ENCODE measurements at places on chromosomes 13 and 19.

DNA sequence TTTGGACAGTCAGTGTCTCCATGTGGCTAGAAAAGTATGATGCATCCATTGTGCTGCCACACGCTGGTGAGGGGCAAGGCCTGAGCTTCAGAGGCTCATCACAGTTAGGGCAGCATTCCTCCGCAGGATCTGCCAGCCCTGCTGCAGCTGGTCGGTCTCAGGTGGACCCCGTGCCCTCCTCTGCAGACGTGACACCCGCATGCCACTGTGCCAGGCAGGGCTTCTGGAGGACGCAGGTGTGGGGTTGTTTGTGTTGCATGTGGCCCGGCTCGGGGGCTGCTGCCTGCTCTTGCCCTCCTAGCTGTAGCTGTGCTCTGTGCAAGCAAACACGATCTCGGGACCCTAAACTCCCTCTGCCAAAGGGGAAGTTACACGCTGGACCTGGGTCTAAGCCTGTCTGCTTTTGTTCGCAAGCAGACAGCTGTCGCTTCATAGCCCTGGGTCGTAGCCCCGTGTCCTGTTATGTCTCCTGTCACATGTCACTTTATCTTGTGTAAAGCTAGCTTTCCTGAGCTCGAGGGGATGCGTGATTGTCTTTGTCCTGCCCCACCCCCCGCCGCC lies 45.3 kb downstream of the SLC7A9 start:
- DNase-seq = no peak

- no peak for DNase-seq
Measured at GRCh38 chr13:78298657-78299056, 304.7 kb downstream of the POU4F1 start.

- DNase-seq = no peak
Measured at GRCh38 chr13:95091755-95092154, 209.5 kb downstream of the ABCC4 start.

GRCh38 chr13:114134111-114134943 lies 1.9 kb upstream of the RASA3 start:
- no peak for DNase-seq

GRCh38 chr13:52804202-52804641 lies 44.2 kb downstream of the PCDH8 start:
- no peak for DNase-seq

DNA sequence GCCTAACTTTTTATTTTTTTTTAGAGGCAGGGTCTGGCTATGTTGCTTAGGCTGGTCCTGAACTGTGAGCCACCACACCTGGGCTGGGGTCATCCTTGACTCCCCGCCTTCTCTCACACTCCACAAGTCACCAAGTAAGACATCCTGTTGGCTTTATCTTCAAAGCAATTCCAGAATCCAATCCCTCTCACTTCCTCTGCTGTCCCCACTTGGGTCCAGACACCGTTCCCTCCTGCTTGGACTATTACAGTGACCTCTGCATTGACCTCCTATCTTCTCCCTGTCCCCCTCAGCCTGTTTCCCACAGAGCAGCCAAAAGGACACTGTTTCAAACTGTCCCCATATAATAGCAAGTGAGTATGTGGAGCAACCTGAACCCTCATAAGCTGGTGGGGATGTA lies 4.7 kb upstream of the GNG8 start:
- DNase-seq = no peak

DNA sequence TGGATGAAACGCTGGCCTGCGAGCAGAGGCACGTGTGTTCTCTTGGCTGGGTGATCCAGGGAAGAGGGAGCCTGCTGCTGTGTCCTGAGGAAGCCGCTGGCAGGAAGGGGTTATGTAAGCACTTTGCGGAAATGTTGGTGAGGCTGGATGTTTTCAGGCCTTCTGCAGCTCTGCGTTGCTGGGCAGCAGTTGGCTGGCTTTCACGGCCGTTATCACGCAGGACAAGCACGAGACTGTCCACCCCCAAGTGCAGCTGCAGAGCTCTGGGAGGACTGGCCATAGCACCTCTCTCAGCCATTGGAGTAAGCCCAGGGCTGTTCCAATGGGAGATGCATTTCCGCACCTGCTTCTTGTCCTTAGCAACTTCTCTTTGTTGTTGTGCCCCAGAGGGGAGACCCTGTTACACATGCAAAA lies 146.9 kb upstream of the SOX21 start:
- DNase-seq = no peak

GRCh38 chr19:18204394-18205199 lies 755 bp upstream of the RAB3A start:
- no peak for DNase-seq

- DNase-seq = no peak
Measured at GRCh38 chr19:50912727-50913716, 1.8 kb upstream of the KLK4 start.

- no peak for DNase-seq
Measured at GRCh38 chr13:95745289-95745688, 68.3 kb downstream of the DNAJC3 start.

DNA sequence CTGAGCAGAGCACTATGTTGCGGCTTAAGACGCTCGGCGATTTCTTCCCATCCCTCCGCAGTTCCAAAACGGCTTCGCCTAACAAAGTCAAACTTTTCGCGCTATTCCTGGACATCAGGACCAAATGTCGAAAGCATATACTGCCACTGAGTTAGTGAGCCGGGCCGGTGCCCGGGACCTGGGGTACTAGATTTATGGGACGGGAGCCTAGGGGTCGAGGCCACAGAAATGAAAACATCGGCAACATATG lies 699 bp downstream of the RCBTB2 start:
- no peak for DNase-seq

- no peak for DNase-seq
Measured at GRCh38 chr13:108902405-108903155, 273.2 kb downstream of the MYO16 start.

DNA sequence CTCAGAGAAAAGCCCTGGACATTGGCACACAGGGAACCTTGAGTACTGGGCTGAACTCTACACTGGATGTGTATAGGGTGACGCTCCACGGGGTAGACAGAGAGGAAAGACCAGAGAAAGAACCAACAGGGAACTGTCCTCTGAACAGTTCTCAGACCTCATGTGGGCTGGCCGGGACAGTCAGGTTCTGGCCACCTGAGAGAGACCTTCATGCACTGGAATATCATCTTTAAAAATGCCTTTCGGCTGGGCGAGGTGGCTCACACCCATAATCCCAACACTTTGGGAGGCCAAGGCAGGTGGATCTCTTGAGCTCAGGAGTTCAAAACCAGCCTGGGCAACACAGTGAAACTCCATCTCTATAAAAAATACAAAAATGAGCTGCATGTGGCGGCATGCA lies 143.8 kb upstream of the GJB6 start:
- no peak for DNase-seq

GRCh38 chr13:99356012-99356261 lies 48.7 kb upstream of the GPR183 start:
- DNase-seq = no peak

DNA sequence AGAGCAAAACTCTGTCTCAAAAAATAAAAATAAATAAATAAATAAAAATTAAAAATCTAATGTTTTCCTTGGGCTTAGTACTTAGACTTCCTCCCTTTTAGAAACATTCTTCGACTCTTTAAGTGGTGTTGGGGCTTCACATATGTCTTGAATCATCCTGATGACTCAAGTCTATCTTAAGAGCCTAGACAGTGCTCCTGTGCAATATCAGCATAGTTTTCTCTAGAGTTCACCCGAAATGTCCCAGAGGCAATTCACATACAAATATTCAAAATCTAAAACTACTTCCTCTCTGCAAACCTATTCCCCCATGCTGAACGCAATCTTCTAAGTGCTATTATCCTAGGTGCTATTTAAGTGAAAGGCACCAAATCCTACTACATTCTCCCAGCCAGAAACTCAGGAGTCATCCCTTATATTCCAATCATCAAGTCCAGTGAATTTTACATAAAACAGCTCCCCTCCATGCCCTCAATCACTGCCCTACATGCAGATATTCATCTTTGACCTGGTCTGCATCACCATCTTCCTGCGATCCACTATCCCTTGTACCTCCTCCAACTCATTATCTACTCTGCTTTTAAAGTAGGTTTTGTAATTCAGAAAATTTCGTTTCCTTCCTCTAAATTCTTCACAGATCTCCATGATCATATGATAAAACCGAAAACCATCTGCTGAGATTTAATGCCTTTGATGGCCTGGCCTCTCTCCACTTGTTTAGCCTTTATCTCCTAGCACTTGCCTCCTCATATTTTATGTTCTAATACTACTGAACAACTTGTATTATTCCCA lies 102.7 kb downstream of the ELF1 start:
- DNase-seq = peak; percentile 40

DNA sequence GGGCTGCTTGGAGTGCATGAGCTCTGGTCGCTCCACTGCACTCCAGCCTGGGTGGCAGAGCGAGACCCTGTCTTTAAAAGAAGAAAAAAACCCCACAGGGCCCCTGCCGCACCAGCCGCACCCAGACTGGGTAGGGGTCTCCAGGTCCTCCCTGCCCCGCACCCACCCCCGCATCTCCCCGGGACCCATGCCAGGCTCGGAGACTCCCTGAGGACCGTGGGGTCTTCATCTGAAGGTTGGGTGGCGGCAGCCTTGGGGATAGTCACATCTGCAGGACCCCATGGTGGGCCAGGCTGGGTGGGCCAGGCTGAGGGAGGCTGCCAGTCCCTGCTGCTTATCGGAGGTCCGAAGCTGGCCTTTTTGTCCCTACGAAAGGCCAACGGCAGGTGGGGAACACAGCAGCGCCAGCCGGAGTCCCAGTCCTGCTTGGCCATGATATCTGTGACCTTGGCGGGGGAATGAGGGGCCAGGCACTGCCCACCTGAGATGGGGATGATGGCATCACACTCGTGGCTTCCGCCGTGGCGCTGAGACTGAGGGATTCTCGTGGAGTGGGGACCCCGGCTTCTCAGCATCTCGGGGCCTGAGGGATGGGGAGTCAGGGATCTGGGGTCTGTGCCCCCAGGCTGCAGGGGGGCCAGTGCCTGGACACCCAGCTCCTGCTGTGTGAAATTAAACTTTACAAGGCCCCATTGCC lies 11.1 kb downstream of the EFNA2 start:
- DNase-seq = no peak

DNA sequence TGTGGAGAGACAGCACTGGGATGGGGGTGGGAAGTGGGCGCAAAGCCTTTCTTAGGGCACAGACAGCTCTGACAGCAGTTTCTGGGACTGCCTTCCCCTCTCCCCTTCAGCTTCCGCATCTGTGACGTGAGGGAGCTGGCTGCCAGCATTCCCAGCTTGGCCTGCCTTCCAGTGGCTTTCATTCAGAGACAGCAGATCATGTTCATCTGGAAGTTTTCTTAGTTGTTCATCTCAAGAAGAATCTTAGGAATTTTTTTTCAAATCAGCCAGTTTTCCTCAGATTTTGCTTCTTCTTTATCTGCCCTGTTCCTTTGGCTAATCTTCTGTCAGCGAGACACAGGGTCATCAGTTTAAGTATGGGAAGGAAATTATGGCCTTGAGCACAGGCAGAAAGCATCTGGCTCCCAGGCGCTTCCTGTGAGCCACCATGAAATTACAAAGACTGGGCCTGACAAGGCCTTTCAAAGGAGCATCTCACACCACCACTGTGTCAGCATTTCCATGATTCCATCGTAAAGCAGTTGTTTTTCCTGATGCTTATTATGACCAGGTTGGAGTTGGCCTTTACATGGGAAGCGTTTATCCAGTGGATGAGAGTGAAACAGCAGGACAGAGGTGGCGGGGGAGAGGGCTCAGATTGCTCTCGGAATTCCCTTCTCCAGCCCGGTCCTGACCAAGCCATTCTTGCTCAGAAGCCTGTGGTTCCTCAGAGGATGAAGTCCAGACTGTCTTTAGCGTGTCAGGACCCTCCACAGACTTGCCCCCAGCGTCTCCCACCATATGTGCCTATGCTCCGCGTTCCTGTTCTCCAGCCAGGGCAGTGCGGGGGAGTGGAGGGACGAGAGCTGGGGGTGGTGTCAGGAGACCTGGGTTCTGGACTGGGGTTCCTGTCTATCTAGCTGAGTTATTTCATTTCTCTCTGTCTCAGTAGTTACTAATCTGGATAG lies 43.6 kb downstream of the ARHGAP35 start:
- DNase-seq = peak; percentile 93

DNA sequence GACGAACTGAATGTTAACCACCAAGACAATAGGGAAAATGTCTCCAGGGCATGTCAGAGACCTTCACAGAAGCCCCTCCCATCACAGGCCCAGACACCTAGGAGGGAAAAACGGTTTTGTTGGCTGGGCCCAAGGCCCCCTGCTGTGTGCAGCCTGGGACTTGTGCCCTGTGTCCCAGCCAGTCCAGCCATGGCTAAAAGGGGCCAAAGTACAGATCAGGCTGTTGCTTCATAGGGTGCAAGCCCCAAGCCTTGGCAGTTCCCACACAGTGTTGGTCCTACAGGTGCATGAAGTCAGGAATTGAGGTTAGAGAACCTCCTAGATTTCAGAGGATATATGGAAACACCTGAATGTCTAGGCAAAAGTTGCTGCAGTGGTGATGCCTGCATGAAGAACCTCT lies 428.7 kb downstream of the SUCLA2 start:
- DNase-seq = no peak

GRCh38 chr13:70380809-70381208 lies 272.6 kb upstream of the KLHL1 start:
- no peak for DNase-seq

DNA sequence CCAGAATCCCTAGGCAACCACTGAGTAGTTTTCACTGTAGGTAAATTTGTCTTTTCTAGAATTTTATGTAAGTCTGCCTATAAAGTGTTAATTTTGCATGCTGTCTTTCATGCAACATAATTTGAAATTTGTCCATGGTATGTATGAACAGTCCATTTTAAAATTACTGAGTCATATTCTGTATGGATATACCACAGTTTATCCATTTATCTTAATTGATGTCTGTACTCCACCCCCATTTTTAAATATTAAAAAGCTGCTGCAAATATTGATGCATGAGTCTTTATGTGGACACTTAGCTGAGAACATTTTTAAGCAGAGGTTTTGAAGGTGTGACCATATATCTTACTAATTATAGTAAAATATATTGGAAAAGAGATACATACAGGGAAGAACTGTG lies 9.0 kb downstream of the ZNF134 start:
- DNase-seq = no peak

- peak; percentile 7 for DNase-seq
Measured at GRCh38 chr13:34762312-34762711, 179.8 kb upstream of the NBEA start.

DNA sequence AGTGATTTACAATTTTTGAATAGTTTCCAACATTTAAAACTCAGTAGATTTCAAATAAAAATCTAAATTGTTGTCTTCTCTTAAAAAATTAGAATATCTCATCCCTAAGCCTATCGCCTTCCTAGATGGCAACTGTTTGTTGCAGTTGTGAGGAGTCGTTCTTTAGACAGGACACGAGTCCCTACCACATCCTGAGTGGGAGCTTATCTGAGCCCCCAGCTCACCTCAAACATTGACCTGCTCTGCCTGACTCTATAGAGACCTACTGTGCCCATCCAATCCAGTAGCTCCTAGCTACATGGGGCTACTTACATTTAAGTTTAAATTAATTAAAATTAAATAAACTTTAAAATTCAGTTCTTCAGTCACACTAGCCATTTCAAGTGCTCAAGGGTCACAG lies 434.7 kb downstream of the FOXO1 start:
- DNase-seq = no peak

Measured in fibroblast of skin of scalp (primary cell).